ENCODE measurements at places on chromosomes 11 and 22. TPM values are rescaled to one million over a fixed set of nuclear protein-coding genes. Genes with fewer than 3 reads are reported as not detected.

The SF1 gene
- 114 TPM for total RNA-seq

The OR52N4 gene
- not detected for total RNA-seq

The OR8G5 gene
- total RNA-seq = not detected

The CRACR2B gene
- 0.72 TPM for total RNA-seq

The PPP1CA gene
- 169 TPM for total RNA-seq

The CARD10 gene
- 12.7 TPM for total RNA-seq

The FAM76B gene
- total RNA-seq = 26.8 TPM

All from osteoblast (primary cell).